ENCODE measurements at places on chromosomes 3 and 15.

GRCh38 chr3:156483961-156484787 is 70.7 kb downstream of the SSR3 start:
- peak; percentile 68 for DNase-seq

GRCh38 chr15:73482166-73482565 is 39.2 kb downstream of the REC114 start:
- DNase-seq, result no peak

DNA sequence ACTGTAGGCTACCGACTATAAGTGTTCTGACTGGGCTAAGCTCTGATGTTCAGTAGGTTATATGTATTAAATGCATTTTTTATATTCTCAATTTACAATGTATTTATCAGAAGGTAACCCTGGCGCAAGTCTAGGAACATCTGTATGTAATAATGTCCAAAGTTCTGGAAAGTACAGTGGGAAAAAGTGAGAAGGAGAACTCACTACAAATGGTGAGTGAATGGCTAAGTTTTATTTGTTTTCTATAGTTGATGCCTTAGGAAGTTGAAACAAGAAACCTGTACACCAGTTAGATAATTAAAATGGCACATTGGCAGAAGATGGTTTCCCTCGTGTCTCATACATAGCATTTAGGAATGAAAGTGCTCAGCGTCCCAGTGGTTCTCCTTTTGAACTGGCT is 333.4 kb upstream of the THRB start:
- DNase-seq, result no peak

- DNase-seq, result no peak
Measured at GRCh38 chr15:89195836-89196235, 25.5 kb downstream of the RLBP1 start.

GRCh38 chr3:158847885-158848284 is 46.0 kb downstream of the MFSD1 start:
- DNase-seq, result no peak

GRCh38 chr3:140093742-140094141 is 158.8 kb downstream of the CLSTN2 start:
- no peak for DNase-seq

DNA sequence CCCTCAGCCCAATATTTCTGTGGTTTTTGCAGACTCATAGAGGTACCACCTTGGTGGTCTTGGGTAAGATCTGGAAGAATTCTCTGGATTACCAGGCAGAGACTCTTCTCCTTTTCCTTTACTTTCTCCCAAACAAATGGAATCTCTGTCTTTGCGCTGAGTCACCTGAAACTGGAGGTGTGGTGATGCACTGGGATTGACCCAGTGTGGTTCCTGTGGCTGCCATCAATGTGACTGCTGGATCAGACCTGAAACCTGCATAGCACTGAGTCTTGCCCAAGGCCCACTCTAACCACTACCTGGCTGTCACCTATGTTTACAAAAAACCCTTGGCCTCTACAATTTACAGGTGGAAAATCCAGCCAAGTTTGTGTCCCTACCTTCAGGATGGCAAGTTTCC is 295.3 kb downstream of the RBMS3 start:
- DNase-seq, result no peak

DNA sequence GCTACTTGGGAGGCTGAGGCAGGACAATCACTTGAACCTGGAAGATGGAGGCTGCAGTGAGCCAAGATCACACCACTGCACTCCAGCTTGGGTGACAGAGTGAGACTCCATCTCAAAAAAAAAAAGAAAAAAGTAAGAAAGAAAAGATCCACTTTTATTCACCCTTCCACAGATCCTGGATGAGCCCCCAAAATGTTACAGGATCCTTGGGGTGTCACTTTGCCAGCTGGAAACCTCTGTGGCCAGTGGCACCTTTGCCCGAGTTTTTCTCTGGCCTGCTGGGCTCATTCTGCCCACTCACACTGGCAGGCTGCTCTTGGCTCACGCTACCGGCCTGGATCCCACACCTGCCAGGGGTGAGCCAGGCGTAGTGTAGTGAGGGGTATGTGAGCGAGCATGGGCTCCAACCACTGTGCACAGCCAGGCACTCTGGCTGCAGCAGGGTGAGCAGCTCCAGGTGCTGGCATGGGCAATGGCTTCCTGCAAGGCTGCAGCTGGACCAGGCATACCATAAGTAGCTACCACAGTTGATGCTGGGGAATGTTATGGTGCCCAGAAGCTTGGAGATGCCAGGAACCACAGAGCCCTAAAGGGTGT is 57.8 kb upstream of the C15orf39 start:
- no peak for DNase-seq

DNA sequence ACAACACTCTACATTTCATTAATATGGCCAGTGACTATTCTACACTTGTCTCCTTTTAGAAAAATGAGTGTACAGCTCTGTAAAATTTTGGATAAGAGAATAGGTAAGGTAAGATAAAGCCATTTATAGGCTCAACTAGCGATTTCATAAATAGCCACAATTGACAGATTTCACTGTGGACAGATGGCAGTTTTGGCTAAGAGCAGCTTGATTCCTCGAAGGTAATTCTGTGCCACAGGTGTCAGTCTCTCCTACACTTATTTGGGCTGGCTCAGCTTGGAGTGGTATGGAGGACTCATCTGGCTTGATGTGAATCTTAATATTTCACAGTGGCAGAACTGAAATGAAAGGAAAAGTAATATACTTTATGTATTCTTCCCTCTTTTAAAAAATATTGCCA is 536.7 kb upstream of the TBL1XR1 start:
- DNase-seq, result no peak

GRCh38 chr3:48518638-48519276 is 14.8 kb upstream of the SHISA5 start:
- DNase-seq, result peak; percentile 44

- no peak for DNase-seq
Measured at GRCh38 chr15:100463515-100463914, 65.2 kb downstream of the CERS3 start.

- DNase-seq, result no peak
Measured at GRCh38 chr3:54139630-54140029, 17.3 kb downstream of the CACNA2D3 start.

DNA sequence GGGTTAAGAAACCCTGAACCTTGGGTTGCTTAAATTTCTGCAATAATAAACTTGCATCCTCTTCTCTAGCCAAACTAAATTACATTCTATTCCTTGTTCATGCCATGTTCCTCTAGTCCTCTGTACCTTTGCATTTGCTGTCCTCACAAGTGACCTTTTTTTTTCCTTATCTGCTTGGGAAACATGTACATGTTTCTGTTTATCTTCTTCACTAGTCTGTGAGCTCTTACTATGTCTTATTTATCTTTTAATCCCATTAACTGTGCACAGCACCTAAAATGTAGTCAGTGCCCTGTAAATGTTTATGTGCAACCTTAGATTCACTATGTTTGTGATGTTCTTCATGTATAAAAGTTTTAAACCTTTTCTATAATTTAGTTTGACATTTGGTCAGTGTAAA is 61.9 kb downstream of the REC114 start:
- DNase-seq, result no peak

DNA sequence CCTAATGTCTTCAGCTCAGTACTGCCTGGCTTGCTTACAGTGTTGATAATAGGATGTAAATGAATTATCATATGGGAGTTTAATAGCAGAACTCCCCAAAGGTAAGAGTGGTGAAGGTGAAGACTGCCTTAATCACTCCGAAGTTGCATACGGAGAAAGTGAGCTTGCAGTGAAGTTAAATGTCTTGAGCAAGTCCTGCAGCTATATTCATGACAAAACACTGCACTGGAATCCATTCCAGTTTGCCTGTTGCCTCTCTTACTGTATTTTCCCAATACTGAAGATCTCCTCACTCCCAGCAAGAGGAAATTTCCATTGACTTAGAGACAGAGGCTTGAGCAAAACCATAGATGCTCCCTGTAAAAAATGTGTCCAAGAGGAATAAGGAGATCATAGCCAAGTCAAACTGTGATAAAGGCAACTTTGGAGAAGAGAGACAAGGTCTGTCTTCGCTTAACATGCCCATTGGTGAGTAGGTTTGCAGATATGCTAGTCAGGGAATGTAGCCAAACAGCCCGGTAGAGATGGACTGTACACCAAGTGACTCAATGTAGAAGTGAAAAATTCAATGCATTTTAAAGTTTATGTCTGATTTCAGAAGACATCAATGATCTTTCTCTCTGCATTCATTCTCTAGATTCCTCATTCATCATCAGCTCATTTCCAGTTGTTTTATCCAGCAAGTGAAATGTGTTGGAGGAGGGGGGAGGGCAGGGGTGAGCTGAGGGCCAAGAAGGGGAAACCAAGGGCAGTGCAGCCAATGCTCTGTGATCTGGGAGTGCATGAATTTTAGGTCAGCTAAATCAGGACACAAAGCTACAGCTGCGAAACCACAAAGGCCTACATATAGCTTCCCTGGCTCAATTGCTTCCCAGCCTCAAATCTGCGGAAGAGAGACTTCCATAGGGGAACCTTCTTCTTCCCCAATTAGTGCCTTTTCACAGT is 667.1 kb upstream of the NR2F2 start:
- DNase-seq, result no peak

GRCh38 chr15:78438619-78439285 is 736 bp downstream of the IREB2 start:
- peak; percentile 13 for DNase-seq

GRCh38 chr3:120649830-120650233 is 32.2 kb downstream of the HGD start:
- no peak for DNase-seq

GRCh38 chr15:99537344-99537743 is 28.4 kb upstream of the MEF2A start:
- no peak for DNase-seq

DNA sequence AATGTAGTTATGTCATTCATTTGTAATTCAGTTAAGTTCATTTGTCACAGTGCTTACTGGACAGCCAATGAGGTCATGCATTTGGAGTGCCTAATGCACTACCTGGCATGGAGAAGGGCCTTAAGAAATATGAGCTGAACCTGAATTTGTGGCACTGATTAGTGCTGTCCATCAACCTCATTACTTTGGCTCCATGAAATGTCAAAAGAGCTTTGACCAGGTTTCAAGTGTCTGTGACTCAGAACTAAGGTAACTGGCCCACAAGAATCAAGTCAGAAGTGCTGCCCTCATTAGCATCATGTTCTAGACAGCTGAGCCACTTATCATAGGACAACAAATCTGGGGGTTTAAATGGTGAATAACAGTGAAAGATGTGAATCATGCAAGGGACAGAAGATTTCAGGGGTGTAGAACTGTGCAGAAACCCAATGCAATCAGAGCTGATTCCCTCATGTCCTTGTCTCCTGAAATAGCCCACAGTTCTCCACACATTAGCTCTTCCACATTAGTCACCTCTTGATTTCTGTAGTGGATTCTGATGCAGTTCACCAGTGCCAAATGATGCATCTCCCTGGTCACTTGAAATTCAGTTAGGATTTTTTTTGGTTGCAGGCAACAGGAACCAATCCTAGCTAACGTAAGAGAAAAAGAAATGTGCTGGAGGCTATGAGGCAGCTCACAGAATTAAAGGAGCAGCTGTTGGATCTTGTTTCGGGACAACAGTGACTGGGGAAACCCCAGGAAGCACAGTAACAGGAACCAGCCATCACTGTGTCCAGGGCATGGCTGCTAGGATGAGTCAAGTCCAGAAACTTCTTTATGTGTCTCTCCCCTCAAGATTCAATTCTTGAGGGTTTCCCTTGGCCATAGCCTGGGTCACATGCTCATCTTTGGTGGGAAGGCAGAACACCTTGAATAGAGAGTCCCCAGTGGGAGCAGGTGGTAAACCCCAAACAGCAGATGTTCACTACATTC is 38.7 kb downstream of the CHST2 start:
- DNase-seq, result no peak
